CD8-positive, alpha-beta memory T cell (primary cell): ENCODE measurements at places on chromosomes 4 and X.

DNA sequence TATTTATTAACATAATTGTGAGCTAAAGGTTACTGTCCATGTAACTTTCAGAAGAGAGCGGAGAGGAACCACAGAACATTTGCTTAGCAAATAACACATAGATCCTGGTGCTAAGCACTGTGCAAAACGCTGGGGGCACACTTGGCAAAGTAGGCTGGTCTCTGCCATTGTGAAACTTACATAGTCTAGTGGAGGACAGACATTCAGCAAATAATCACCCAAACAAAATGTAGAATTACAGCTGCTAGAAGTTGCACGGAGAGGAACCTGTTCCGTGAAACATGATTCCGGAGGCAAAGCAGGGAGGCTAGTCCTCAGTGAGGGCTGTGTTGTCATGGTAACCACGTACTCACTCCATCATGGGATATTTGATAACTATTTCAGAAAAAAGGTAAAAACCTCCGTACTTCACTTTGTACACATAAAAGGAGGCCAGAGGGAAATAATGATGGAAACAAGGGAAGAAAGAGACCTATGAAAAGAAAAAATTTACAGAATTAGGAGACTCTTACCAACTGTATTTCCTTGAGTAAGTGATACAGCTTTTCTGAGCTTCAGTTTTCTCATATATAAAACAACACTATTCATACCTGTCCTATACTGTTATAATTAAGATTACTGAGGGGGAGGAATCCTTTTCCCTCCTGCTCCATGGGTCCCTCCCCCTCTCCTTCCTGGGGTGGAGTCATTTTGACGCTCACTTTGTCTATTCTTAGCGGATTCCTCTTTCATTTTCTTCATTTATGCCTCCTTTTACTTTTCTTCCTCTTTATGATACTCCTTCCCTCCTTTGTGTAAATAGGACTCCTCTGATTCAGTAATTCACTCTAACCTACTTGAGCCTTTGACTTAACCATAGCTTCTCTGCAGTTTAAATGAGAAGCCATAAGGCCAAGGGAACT is 825 bp upstream of the RASGEF1B start:
- peak overlapping the region; percentile 92 for H3K27ac ChIP-seq
- peak overlapping the region; percentile 92 for H3K4me3 ChIP-seq
- peaks cover 24% of the 10 kb centered on the region for H3K4me1 ChIP-seq
- peak; percentile 35 for DNase-seq
- no peaks in the 10 kb centered on the region for H3K27me3 ChIP-seq

DNA sequence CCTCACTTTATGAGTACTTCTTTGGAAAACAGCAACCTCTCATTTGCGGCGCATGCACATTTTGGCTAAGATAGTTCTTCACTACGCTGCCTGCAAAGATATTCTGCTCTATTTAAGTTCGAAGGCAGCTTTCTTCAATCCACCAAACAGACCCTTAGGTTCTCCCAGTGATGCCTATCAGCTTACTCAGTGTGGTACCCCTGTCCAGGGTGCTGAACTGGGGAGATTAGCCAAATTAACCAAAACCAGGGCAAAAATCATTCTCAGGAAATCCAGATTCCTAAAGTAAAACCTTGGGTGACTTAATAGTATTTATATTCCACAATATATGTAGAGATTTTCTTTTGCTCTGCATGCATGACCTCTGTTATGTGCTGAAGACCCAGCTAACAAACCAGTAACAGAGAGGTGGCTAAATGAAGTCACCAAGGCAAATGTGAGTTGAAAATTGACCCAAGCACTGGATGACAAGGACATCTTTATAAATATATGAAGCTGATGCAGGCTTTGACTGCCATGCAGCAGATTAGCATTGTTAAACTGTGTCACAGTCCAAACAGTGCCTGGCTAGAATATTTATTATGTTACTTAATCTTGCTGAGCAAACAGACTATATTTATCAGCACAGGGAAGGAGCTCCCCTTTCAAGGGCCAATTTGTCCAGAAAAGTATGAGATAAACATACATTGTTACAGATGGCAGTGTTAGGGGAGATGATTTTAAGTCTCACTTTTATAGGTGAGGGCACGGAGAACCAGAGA is 418.2 kb downstream of the STIM2 start:
- no peaks in the 10 kb centered on the region for H3K36me3 ChIP-seq
- H3K27me3 ChIP-seq: no peaks in the 10 kb centered on the region
- no peak overlapping the region for H3K4me3 ChIP-seq
- H3K4me1 ChIP-seq: no peaks in the 10 kb centered on the region

DNA sequence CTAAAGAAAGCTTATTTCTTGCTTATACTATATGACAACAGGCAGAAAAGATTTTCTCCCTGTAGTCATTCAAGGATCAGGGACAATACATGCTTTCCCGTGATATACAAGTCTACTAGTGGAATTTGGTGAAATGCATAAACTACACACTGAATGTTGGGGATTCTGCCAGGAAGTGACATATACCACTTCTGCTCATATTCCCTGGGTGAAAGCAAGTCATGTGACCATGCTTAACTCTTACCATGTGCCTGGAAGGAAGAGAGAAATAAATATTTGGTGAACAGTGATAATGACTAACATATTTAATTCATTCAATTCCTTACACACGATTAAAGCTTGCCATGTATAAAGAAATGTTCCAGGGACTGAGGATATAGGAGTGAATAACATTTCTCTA is 534.6 kb downstream of the PPARGC1A start:
- no peak for DNase-seq
- H3K36me3 ChIP-seq: no peaks in the 10 kb centered on the region
- H3K27ac ChIP-seq: no peak overlapping the region
- no peaks in the 10 kb centered on the region for H3K4me1 ChIP-seq

DNA sequence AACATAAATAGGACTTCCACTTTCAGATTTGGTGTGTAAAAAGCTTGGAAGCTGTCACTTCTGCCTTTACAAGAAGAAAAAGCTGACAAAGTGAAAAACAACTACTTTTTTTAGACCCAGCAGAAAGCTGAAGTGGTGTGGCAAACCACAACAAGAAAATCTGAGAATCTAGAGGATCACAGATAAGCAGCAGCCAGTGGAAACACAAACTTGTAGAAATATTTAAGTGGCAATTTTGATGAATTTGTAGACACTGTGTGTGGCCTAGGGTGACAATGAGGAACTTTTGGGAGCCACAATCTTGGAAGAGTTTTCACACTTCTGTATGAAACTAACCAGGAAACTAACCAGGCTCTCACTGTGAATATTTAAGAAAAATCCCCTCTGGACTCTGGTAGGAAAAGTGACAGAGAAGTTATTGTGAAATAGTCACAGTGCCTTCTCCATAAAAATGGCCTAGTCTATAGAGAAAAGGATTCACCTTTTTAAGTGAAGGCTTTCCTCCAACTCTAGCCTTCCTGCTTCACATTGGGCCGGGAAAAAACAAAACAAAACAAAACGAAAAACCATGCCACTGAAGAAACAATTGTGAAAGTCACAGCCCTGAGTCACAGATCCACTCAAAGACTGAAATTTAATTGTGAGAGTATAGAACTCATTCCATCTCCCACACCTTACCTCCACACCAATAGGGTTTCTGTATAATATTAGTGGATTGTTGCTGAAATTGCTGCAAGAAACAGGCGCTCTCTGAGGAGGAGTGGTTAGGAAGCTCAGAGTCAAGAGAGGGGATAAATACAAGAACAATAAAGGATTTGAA is 26.7 kb upstream of the GUCY1A1 start:
- no peak overlapping the region for H3K27ac ChIP-seq
- DNase-seq: no peak
- H3K4me3 ChIP-seq: no peak overlapping the region
- H3K27me3 ChIP-seq: no peaks in the 10 kb centered on the region
- H3K36me3 ChIP-seq: no peaks in the 10 kb centered on the region
- peaks cover 4% of the 10 kb centered on the region for H3K4me1 ChIP-seq

GRCh38 chrX:84479086-84479485 is 23.2 kb downstream of the HDX start:
- H3K27ac ChIP-seq: no peak overlapping the region
- DNase-seq: no peak
- H3K4me1 ChIP-seq: no peaks in the 10 kb centered on the region
- H3K36me3 ChIP-seq: no peaks in the 10 kb centered on the region
